ENCODE measurements at places on chromosomes 5 and 9. TPM values are rescaled to one million over a fixed set of nuclear protein-coding genes. Genes with fewer than 3 reads are reported as not detected.

ZNF883 gene
- total RNA-seq, result 2.7 TPM

NIPBL gene
- total RNA-seq, result 90.3 TPM

PCDHGA6 gene
- 3.6 TPM for total RNA-seq

FGD3 gene
- total RNA-seq, result 5.9 TPM

SARDH gene
- total RNA-seq, result 2.6 TPM

PDZD2 gene
- total RNA-seq, result 34.9 TPM

FAM78A gene
- total RNA-seq, result 3.6 TPM

SPATA31A3 gene
- total RNA-seq, result not detected

FOXD4L4 gene
- 0.20 TPM for total RNA-seq

DIPK1B gene
- 7.0 TPM for total RNA-seq

TNFAIP8 gene
- total RNA-seq, result 47.7 TPM

GABRA1 gene
- not detected for total RNA-seq

MAMDC4 gene
- 2.5 TPM for total RNA-seq
